CD4-positive, alpha-beta T cell (primary cell): ENCODE measurements at places on chromosomes 1 and 21.

DNA sequence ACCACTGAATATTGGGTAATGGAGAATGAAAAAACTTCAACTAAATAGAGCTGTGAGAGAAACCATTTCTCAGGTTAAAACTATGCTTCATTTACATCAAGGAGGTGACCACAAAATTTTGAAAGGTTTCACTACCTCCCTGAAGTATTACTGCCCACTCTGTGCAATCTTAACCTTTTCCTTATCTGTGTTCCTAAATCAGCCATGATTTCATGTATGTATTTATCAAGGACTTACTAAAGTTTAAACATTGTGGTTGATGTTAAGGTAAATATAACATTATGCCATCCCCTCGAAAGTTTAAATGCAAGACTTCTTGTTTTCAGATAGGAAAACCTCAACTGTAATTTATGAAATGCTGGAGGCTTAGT lies 84.4 kb downstream of the CLEC20A start:
- DNase-seq: no peak

- no peak for DNase-seq
These were observed 14.3 kb upstream of the GPR52 start for GRCh38 chr1:174433451-174433850.

DNA sequence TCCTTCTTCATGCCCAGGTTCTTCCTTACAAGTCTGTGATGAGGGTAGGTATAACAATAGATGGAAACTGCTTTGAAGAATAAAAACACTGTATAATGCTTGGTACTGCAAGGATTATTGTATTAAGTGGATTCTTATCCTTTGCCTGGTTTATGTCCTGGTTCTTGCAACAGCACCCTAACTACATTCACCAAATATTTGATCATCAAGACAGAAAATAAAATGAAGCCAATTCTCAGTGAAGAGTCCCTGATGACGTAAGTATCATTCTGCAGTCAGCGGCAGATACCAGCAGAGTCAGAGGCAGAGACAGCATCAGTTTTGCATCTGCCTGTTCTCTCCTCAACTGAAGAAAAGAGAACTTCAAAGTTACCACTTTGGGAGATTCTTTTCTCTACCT lies 19.7 kb downstream of the ARHGEF11 start:
- DNase-seq: no peak

DNA sequence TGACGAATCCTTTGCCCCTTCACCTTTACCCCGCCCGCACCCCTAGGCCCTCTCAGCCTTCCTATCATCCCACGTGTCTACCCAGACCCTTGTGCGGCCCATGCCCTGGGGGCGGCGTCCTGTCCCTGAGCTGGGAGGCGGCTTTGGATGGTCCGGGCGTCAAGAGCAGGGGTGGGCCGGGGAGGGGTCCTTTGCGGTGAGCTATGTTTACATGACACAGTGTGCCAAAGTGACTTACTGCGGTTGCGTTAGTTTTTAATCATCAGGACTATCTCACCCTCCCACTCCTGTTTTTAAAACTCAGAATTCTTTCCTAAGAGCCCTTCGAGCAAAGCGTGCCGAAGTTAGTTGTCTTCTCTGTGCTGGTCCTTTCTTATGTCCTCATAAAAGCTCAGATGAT lies 144.6 kb downstream of the PGBD5 start:
- DNase-seq: no peak

DNA sequence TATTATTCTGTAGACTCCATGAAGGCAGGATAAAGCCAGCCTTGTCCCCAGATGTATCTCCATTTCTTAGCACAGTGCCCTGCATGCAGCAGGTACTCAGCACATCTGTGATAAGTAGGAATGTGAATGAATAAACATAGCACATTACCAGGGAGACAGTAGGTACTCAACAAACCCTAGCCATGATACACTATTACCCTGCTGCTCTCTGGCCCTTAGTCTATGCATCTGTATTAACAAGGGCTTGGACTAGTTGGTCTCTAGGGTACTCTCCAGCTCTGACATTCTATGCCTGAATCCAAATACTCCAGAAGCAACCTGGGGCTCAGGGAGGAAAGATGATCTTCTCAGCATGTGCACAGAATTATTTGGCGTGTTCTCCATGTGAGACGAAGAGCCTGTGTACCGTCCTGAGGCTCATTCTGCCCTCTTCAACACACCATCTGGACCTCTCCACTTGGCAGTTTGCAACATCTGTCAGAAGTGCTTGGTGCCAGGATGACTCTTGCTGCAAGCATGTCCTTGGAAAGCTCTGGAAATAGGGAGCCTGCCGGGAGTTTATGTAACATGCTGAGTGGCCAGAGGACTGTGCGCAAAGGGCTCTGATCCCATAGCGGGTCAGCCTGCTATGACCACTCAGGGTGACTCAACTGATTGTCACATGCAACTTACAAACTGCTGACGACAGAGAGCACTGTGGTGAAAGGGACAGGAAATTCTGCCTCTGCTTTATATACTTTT lies 228.2 kb upstream of the USP24 start:
- DNase-seq: no peak
